ENCODE measurements at places on chromosomes 6 and 20. TPM values are rescaled to one million over a fixed set of nuclear protein-coding genes. Genes with fewer than 3 reads are reported as not detected.

DNA sequence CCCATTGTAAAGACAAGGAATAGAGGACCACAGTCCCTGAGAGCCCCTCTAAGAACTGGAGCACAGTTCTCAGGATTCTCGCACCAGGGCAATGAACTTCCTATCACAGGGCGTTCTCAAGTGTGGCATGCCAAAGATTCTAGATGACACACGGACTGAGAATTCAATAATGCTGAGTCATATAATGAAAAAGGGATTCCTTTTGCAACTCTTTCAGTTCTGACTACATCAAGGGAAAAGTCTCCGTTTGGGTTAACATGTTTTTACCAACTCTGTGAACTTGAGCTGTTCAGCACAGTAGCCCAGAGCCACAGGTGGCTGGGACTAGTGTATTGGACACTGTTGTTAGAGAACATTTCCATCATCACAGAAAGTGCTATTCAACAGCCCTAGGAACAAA, 3.4 kb downstream of the MED20 start:
- H3K36me3 ChIP-seq = no peaks in the 10 kb centered on the region
- H3K27ac ChIP-seq = no peak overlapping the region
- no peak overlapping the region for H3K4me3 ChIP-seq
- no peaks in the 10 kb centered on the region for H3K27me3 ChIP-seq

Gene ACTL10
- 3.8 TPM for total RNA-seq

Gene LY6G6F
- not detected for total RNA-seq

- H3K27ac ChIP-seq = no peak overlapping the region
- H3K4me3 ChIP-seq = no peak overlapping the region
- no peak for DNase-seq
- no peaks in the 10 kb centered on the region for H3K27me3 ChIP-seq
These were observed 16.3 kb downstream of the PDSS2 start for GRCh38 chr6:107442938-107443607.

Gene PLA2G7
- total RNA-seq = not detected

DNA sequence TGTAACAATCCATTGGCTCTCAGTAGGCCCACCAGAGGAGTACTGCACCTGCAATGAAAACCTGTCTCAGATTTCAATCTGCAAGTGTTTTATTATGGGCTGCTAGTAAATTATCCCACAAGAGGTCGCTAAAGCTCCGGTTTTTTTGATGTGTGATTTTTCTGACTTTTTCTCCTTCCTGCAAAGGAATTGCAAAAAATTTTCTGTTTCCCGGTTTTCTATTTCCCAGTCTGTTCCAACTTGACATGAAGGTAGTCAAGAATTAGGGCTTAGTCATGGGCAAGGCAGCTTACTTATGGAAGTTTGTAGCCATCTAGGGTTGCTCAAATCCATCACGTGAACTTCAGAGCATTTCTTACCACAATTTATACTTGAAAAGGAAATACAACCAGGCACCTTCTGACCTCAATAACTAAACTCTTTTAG, 38.5 kb upstream of the AHI1 start:
- H3K4me3 ChIP-seq = no peak overlapping the region
- H3K36me3 ChIP-seq = no peaks in the 10 kb centered on the region

- no peaks in the 10 kb centered on the region for H3K27me3 ChIP-seq
- H3K4me3 ChIP-seq = no peak overlapping the region
- DNase-seq = no peak
- no peak overlapping the region for H3K27ac ChIP-seq
- no peaks in the 10 kb centered on the region for H3K4me1 ChIP-seq
These were observed 45.6 kb upstream of the SLC22A1 start for GRCh38 chr6:160076009-160076408.

- no peaks in the 10 kb centered on the region for H3K4me1 ChIP-seq
- H3K27ac ChIP-seq = peak overlapping the region; percentile 99
- peak overlapping the region; percentile 97 for H3K4me3 ChIP-seq
- H3K27me3 ChIP-seq = no peaks in the 10 kb centered on the region
- H3K36me3 ChIP-seq = peaks cover 41% of the 10 kb centered on the region
- no peak for DNase-seq
These were observed 3.8 kb downstream of the CEBPB start for GRCh38 chr20:50194422-50194830.

GRCh38 chr6:139219746-139220145, 72.1 kb downstream of the TXLNB start:
- H3K27me3 ChIP-seq = no peaks in the 10 kb centered on the region
- no peak overlapping the region for H3K27ac ChIP-seq
- no peak for DNase-seq

GRCh38 chr6:56758120-56758519, 115.4 kb upstream of the DST start:
- no peak overlapping the region for H3K4me3 ChIP-seq
- no peaks in the 10 kb centered on the region for H3K36me3 ChIP-seq
- DNase-seq = no peak
- no peaks in the 10 kb centered on the region for H3K4me1 ChIP-seq
- H3K27ac ChIP-seq = no peak overlapping the region

Gene KCNG1
- 7.0 TPM for total RNA-seq

- H3K36me3 ChIP-seq = no peaks in the 10 kb centered on the region
- H3K27me3 ChIP-seq = no peaks in the 10 kb centered on the region
- peaks cover 8% of the 10 kb centered on the region for H3K4me1 ChIP-seq
- no peak for DNase-seq
These were observed 85.4 kb downstream of the HFE start for GRCh38 chr6:26172608-26172968.

Gene GGTLC1
- not detected for total RNA-seq

Gene PRDM1
- total RNA-seq = 7.3 TPM

DNA sequence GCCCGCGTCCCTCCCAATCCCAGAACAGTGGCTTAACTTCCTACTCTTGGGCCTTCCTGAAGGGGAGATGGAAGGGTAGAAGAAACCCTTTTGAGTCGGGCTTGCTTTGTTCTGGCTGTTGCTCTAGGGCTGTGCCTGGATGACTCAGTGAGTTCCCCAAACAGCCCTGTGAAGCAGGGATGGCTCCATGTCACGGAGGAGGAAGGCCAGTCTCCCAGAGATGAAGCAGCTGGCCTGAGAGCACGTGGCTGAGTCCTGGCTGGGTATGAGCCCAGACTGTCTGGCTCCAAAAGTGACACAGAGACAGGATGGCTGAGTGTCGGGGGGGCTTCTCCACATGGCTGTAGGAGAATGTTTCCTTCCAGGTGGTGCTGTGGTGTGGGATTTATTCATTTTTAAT, 4.6 kb downstream of the SYTL3 start:
- no peaks in the 10 kb centered on the region for H3K4me1 ChIP-seq
- H3K4me3 ChIP-seq = no peak overlapping the region
- DNase-seq = no peak
- H3K36me3 ChIP-seq = no peaks in the 10 kb centered on the region
- H3K27me3 ChIP-seq = no peaks in the 10 kb centered on the region

Gene MCCD1
- total RNA-seq = not detected

Gene CRISP3
- not detected for total RNA-seq

GRCh38 chr6:42017021-42017643, 33.2 kb upstream of the TAF8 start:
- no peaks in the 10 kb centered on the region for H3K27me3 ChIP-seq
- no peak for DNase-seq
- peak overlapping the region; percentile 54 for H3K27ac ChIP-seq
- H3K36me3 ChIP-seq = no peaks in the 10 kb centered on the region
- H3K4me3 ChIP-seq = no peak overlapping the region

DNA sequence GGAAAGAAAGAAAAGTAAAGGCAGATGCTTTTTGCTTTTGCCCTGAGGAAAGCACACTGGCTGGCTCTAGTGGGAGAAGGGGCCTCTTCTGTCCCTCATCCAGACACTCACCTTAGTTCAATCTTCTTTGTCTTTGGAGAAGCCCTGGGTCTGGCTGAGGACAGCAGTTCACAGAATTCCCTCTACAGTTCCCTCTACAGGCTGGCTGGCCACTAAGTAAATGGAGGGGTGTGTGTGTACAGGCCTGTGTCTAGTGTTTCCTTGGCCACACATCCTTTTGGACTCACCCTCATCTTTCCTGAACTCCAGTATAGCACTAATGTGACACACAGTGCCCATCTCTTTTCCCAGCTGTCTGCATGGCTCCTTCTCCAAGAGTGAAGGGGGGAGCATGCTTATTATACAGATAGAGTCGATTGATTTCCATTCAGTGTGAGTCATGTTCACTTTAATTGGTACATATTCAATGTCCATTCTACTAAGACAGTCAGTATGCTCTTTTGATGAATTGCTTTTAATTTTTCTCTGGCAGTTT, 26.0 kb upstream of the CLVS2 start:
- H3K27me3 ChIP-seq = no peaks in the 10 kb centered on the region
- no peak overlapping the region for H3K4me3 ChIP-seq
- H3K4me1 ChIP-seq = no peaks in the 10 kb centered on the region

Gene PTCRA
- not detected for total RNA-seq

DNA sequence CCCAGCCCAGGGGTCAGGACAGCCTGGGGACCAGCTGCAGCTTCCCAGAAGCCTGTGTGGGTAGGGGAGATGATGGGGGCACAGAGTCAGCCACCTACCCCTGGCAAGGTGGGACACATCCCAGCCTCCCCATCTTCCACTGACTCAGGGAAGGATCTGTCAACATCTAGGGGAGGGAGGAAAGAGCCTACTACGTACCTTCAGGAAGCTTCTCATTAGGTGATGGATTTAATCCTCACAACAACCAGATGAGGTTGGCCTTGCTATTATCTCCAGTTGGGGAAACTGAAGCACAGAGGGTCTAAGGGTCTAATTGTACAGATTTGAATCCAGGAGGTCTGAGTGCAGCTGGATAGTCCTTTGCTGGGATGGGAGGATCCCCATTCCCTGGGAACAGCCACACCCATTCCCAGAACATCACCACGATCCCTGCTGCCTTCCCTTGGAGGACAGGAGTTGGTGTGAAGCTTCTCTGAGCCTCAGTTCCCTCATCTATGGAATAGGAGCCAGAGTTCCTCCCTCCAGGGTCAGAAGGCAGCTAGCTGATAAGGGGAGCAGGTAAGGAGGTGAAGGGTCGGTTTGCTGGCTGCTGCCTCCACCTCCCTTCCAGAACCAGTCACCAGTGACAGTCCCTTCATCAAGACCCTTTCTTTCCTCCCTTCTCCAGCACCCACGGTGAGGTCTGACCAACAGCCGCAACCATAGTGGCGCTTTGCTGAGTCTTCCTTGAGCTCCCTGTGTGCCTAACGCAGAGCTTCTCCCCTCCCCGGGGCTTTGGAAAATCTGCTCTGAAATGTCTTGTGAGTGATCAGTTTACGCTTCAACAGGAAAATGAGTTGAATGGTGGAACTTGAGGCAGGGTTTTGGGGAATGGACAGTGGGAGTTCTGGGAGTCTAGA, 56.8 kb downstream of the CEBPB start:
- no peak for DNase-seq
- no peaks in the 10 kb centered on the region for H3K36me3 ChIP-seq
- peaks cover 11% of the 10 kb centered on the region for H3K4me1 ChIP-seq
- H3K27ac ChIP-seq = peak overlapping the region; percentile 76
- H3K4me3 ChIP-seq = no peak overlapping the region

DNA sequence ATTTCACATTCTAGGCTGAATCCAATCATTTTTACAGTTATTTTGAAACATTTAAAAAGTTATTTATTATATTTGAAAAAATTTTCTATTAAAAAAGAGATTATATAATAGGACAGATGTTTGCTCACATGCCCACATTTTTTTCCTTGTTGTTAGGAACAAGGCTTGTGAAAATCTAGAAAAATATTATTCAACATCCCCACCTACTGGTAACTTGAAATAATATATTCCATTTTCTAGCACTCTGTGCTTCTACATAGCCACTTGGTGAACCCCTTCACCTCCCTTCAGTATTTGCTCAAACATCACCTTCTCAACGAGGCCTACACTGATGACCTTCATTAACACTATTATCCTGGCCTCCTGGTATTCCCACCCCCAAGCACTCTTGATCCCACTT, 18.3 kb upstream of the GPRC6A start:
- H3K4me3 ChIP-seq = no peak overlapping the region
- no peaks in the 10 kb centered on the region for H3K36me3 ChIP-seq
- H3K4me1 ChIP-seq = no peaks in the 10 kb centered on the region
- DNase-seq = no peak

DNA sequence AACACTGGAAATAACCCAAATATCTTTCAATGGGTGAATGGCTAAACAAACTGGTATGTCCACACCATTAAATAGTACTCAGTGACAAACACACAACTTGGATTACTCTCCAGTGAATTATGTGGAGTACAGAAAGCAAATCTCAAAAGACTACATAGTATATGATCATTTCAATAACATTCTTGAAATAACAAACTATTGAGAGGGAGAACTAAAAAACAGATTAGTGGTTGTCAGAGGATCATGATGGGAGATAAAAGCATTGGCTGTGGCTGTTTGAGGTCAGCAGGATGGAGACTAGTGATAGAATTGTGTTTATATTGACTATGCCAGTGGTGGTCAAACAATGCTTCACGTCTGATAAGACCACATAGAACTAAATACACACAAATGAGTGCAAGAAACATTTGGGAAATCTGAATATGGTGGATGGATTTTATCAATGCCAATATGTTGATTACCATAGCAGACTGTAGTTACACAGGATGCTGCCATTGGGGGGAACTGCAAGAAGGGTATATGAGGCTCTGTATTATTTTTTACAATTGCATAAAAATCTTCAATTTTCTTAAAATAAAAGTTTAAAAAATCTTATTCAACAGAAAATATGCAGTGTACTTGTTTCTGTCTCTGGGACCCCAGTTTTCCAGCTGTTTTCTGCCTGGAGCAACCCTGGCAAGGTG, 242.0 kb downstream of the TBXT start:
- no peaks in the 10 kb centered on the region for H3K4me1 ChIP-seq
- no peaks in the 10 kb centered on the region for H3K36me3 ChIP-seq
- no peak overlapping the region for H3K4me3 ChIP-seq
- no peak overlapping the region for H3K27ac ChIP-seq
- no peak for DNase-seq

Gene DUSP15
- total RNA-seq = 49.4 TPM

Gene ECT2L
- 0.21 TPM for total RNA-seq

Gene PHACTR1
- total RNA-seq = 1.5 TPM

Gene TLDC2
- not detected for total RNA-seq

DNA sequence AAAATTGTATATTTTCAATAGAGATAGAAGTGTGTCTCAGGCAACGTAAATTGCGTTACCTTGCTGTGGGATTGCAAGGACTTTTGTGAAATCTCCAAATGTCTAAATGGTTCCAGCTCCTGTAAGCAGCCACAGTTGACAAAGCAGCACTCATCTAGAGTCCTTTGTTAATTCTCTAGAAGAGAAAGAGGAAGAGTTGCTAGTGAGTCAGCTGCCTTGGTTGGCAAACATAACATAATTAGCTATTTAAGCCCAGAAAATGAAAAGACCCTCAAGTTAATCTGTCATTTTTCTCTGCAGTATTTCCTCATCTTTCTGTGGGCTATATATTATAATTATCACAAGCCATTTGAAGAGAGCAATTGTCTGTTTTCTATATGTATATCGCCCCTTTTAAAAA, 66.4 kb upstream of the FABP7 start:
- peaks cover 4% of the 10 kb centered on the region for H3K4me1 ChIP-seq
- H3K36me3 ChIP-seq = no peaks in the 10 kb centered on the region
- H3K27ac ChIP-seq = no peak overlapping the region
- no peak for DNase-seq
- no peak overlapping the region for H3K4me3 ChIP-seq

- no peak overlapping the region for H3K4me3 ChIP-seq
- H3K36me3 ChIP-seq = no peaks in the 10 kb centered on the region
These were observed 499.6 kb upstream of the SULF2 start for GRCh38 chr20:48284837-48285236.

- peak overlapping the region; percentile 70 for H3K27ac ChIP-seq
- no peaks in the 10 kb centered on the region for H3K36me3 ChIP-seq
- DNase-seq = peak; percentile 35
- H3K27me3 ChIP-seq = no peaks in the 10 kb centered on the region
- H3K4me1 ChIP-seq = peaks cover 60% of the 10 kb centered on the region
These were observed 22.7 kb downstream of the TFEB start for GRCh38 chr6:41712651-41713103.

Gene PCIF1
- 52.2 TPM for total RNA-seq

- no peaks in the 10 kb centered on the region for H3K36me3 ChIP-seq
- H3K27me3 ChIP-seq = no peaks in the 10 kb centered on the region
- H3K27ac ChIP-seq = no peak within 1 kb of the TSS
- H3K4me3 ChIP-seq = no peak within 1 kb of the TSS
These were observed at the start of gene NPBWR2 for GRCh38 chr20:64106981-64107735. NPBWR2 (minus strand) TSS chr20:64107565; CDS start chr20:64106831, 734 bp downstream.

Measured in tibial nerve (tissue), 4 donors.